A549 (cell line): ENCODE measurements at places on chromosomes 5 and 9.
A peak's percentile ranks its signal among the peaks of the same experiment; 100 is the strongest.

DNA sequence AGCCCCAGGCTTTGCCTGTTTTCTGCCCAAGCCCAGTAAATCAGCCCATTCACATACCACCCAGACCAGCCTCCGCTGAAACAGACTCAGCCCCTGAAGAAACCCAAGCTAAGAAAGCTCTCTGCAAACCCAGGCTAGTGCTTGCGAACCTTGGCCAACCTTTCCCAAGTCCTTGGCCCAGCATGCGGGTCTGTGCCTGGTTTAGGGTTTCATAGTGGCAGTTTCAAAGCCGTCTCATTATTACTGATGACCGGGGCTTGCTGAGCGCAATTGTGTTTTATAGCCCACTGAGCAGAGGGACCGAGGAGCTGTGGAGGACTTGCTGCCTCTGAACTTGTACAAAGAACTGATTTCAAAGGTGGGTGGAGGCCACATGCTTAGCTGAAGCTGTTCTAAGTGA lies 584.3 kb downstream of the BNC2 start:
- no peak for DNase-seq

GRCh38 chr5:176608937-176609723 lies 826 bp downstream of the GPRIN1 start:
- no peak for DNase-seq

GRCh38 chr9:111400564-111400898 lies 70.5 kb upstream of the OR2K2 start:
- no peak for DNase-seq

DNA sequence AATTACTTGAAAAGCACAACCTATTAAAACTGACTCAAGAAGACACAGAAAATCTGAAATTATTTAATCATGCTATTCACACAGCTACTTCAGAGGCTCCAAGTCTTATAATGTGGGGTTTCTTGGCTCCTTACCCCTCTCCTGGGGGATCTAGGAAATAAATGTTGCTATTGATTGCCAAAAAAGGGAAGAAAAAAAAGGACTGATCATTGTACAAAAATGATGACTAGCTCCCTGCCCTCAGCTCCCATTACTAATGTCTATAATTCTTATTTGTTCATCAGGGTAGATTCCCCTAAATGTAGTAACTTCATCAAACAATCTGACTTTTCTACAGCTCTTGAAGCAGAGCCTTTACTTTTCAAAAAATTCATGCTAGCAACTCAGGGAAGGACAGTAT lies 3.3 kb upstream of the SMC5 start:
- no peak for DNase-seq

DNA sequence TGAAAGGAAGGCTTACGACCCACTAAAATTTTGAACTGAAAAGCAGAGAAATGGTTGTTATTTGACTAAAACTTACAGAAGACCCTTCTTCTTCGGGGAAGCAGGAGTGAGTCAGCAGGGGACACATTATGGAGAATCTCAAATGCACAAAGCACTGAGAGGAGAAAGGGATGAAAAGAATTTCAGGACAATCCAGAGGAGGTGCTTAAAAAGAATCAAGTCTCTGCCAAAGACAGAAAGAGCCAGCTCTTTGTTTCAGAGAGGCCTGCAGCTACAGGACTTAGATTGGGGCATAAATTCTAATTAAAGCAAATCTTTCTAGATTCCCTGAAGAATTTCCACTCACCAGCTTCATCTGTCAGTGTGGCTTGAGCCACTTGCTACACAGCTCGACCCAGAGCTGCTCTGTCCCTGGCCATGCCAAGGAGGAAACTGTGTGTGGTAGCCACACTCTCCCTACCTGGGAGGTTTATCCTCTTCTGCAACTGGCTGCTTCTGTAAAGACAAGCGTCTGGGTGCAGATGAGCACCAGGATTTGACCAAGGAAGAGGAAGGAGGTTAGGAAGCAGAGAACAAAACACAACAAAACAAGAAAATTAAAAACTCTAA lies 89.9 kb downstream of the SEMA5A start:
- DNase-seq: no peak

DNA sequence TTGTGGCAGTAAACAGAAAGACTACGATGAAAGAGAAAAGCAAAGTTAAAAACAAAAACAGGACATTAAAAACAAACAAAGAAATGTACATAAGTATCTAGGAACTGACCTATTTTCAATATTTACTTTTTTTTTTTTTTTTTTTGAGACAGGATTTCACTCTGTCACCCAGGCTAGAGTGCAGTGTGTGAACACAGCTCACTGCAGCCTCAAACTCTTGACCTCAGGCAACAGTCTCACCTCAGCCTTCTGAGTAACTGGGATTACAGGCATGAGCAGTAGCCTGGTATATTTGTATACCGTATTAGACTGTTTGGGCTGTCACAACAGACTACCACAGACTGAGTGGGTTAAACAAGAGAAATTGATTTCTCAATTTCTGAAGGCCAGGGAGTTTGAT lies 1189.1 kb downstream of the CDH9 start:
- DNase-seq: no peak

GRCh38 chr9:101995231-101995630 lies 256.8 kb upstream of the GRIN3A start:
- peak; percentile 62 for DNase-seq

DNA sequence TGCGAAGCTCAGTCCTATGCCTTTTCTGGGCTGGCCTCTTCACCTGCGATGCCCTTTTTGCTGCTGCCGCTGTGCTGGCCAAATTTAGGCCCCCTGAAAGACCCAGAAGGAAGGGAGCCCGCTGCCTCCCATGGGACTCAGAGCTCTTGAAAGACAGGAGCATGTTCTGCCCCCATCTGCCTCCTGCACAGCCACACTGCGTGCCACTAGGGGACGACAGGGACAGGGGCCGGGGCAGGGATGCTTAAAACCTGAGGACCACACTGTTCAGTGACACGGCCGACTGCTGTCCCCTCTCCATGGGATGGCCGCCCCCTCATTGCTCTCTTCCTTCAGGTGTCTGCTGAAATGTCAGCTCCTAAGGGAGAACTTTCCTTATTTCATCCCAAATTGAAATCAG lies 132.4 kb downstream of the ADAMTS2 start:
- DNase-seq: no peak

DNA sequence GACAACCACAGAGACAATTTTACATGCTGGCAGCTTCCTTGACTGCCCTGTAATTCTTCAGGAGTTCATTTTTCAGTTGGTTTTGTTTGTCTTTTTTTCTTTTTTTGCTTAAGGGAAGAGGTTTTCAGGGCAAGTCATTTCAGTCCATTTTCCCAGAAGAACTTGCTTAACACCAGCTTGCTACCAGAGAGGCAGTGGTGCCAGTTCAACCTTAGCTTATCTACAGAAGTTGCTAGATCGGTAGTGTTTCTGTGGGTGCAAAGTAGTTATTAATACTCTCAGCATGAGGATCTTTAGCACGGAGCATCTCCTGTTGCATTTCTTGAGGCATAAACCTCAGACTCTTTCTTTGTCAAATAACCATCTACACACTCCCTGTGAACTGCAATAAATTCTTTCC lies 1.1 kb downstream of the SPEF2 start:
- DNase-seq: no peak

DNA sequence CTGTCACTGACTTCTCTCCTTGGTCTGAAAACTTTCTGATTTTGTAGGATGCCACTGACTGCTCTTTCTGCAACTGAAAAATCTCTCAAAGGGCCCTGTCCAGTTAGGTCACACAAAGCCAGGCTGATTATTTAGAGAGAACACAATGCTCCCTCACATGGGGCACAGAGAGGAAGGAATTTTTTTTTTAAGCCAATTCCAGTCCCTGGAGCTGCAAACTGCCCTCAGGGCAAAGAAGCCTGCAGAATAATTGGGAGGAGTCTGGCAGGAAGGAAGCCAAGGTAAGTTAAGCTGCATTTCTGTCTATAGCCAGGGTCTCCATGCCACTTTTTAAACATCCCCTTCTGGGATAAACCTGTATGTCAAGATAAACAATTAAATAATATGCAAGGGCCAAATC lies 305.5 kb downstream of the ZSWIM6 start:
- DNase-seq: no peak

GRCh38 chr9:110338143-110338542 lies 480 bp upstream of the TXNDC8 start:
- DNase-seq: no peak

GRCh38 chr9:113160571-113160970 lies 9.8 kb downstream of the SLC31A2 start:
- no peak for DNase-seq

GRCh38 chr9:107274096-107274495 lies 9.0 kb upstream of the RAD23B start:
- no peak for DNase-seq

- DNase-seq: no peak
Observed at GRCh38 chr9:104798209-104798995, 34.5 kb downstream of the NIPSNAP3B start.

GRCh38 chr5:29389993-29390392 lies 1803.5 kb upstream of the CDH6 start:
- DNase-seq: no peak

- DNase-seq: no peak
Observed at GRCh38 chr5:133950821-133951612, 17.4 kb downstream of the C5orf15 start.

GRCh38 chr9:107350443-107350842 lies 67.4 kb downstream of the RAD23B start:
- DNase-seq: no peak

GRCh38 chr9:124218438-124218982 lies 39.2 kb upstream of the NEK6 start:
- DNase-seq: peak; percentile 72

DNA sequence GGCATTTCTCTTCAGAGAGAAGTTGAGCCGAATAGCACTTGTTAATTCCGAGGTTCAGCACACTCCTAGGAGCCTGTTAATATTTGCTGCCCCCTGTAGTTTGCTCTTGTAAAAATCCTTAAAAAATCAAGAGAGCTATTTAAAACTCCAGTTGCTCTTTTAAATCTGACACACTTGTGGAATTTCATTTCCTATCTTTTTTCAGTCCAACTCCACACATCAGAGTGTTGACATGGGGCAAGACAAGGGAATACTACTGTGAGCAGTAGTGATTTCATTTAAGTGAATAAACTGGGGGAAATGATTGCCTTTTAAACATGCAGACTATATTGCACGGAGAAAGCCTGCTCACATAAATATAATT lies 1096.3 kb upstream of the DMAC1 start:
- DNase-seq: peak; percentile 5

GRCh38 chr9:38371495-38371894 lies 21.0 kb upstream of the ALDH1B1 start:
- peak; percentile 71 for DNase-seq

GRCh38 chr5:135643881-135644766 lies 65.3 kb upstream of the CXCL14 start:
- no peak for DNase-seq
